Neuronal stem cell (in vitro differentiated cells): ENCODE measurements at places on chromosomes 6 and 20.

DNA sequence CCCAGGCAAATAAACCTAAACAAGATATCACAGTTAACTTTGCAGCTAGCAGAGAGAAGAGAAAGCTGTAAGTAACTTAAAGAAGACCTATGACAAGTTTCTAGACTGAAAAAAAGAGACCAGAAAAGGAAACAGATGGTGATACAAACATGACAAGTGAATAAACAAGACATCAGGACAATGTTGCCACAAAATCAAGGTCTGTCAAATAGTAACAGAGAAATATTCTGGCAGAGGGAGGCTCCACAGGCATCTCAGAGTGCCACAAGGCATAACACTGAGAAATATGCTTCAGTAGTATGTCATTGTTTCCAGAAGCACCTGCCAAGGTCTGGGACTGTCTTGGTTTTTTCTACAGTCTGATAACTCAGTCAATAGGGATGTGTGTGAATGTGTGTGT, 332.2 kb downstream of the KHDRBS2 start:
- H3K4me3 ChIP-seq: no peak overlapping the region
- no peaks in the 10 kb centered on the region for H3K36me3 ChIP-seq
- no peak for DNase-seq

- H3K27me3 ChIP-seq: no peaks in the 10 kb centered on the region
- DNase-seq: no peak
- no peak overlapping the region for H3K27ac ChIP-seq
- no peak overlapping the region for H3K4me3 ChIP-seq
These were observed 32.8 kb downstream of the TNXB start for GRCh38 chr6:32076321-32076809.

DNA sequence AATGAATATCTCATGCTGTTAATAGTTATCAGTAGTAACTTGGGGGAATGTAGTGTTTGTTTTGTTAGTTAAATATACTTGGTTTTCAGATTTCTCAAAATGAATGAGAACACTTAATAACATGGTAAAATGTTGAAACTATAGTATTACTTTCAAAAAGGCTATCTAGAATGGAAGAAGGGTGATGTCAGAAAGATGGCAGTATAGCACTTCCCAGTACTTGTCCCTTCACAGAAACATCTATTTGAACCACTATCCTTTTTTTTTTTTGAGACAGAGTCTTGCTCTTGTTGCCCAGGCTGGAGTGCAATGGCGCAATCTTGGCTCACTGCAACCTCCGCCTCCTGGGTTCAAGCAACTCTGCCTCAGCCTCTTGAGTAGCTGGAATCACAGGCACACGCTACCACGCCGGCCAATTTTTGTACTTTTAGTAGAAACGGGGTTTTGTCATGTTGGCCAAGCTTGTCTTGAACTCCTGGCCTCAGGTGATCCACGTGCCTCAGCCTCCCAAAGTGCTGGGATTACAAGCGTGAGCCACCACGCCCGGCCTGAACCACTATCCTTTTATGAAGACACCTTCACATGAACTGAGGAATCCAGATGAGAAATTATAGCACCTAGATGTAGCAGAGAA, 4.7 kb upstream of the ECHDC1 start:
- H3K4me3 ChIP-seq: no peak overlapping the region
- no peak for DNase-seq
- H3K27ac ChIP-seq: no peak overlapping the region
- H3K4me1 ChIP-seq: peaks cover 3% of the 10 kb centered on the region

- no peaks in the 10 kb centered on the region for H3K4me1 ChIP-seq
- no peak for DNase-seq
- H3K36me3 ChIP-seq: peaks cover 7% of the 10 kb centered on the region
- no peak overlapping the region for H3K27ac ChIP-seq
- no peaks in the 10 kb centered on the region for H3K27me3 ChIP-seq
These were observed 111.8 kb downstream of the UBE3D start for GRCh38 chr6:82953871-82954270.

DNA sequence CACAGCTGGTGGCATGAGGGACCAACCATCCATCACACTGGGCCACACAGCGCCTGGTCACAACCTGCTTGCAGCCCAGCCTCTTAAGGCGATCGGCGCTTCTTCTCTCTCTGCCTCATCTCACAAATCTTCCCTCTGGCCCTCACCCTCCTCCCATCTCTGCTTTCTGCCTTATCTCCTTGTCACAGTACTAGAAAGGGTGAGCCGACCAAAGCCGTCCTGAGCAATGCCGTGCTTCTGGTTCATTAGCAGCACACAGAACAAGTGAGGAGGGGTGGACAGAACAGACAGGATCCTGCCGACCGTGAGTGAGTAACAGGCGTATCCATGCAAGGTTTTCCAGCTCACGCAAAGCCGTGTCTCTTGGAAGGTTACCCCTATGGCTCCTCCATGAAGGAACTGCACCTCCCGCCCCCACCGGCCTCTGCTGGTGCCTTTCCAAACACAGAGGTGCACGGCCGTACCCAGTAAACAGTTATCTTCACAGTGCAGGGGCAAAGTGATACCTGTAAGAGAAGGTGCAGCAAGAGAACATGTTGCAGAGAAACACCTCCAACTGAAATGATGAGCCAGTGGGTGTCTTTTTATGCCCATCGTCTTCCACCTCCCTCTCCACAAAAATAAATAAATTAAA, 331.7 kb downstream of the FARS2 start:
- H3K27me3 ChIP-seq: no peaks in the 10 kb centered on the region
- no peaks in the 10 kb centered on the region for H3K36me3 ChIP-seq
- H3K27ac ChIP-seq: no peak overlapping the region
- no peak for DNase-seq
- no peak overlapping the region for H3K4me3 ChIP-seq

GRCh38 chr6:34696189-34696738, 303 bp downstream of the ILRUN start:
- no peak for DNase-seq
- H3K4me1 ChIP-seq: peaks cover 9% of the 10 kb centered on the region
- peak overlapping the region; percentile 56 for H3K27ac ChIP-seq
- peaks cover 5% of the 10 kb centered on the region for H3K36me3 ChIP-seq
- peak overlapping the region; percentile 94 for H3K4me3 ChIP-seq

- no peak overlapping the region for H3K27ac ChIP-seq
- H3K36me3 ChIP-seq: no peaks in the 10 kb centered on the region
- peaks cover 13% of the 10 kb centered on the region for H3K4me1 ChIP-seq
These were observed 63.5 kb upstream of the NEDD9 start for GRCh38 chr6:11295969-11296368.

DNA sequence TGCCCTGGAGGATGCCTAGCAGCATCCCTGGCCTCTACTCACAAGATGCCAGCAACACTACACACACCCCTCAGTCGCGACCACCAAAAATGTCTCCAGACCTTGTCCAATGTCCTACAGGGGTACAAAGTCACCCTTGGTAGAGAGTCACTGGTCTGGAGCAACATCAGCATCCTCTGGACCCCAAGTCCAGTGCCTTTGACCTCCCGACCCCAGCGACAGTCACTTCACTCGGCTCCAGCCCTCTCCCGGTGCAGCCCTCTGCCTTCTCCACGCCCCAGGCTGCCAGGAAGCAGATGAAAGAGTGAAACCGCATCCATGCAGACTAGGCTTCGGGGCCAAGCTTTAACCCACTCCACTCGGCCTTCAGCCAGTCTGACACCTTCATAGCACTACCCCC, 92.0 kb upstream of the SRSF6 start:
- H3K4me3 ChIP-seq: no peak overlapping the region
- no peaks in the 10 kb centered on the region for H3K36me3 ChIP-seq
- no peak for DNase-seq
- no peak overlapping the region for H3K27ac ChIP-seq
- peaks cover 9% of the 10 kb centered on the region for H3K4me1 ChIP-seq

- no peaks in the 10 kb centered on the region for H3K36me3 ChIP-seq
- peaks cover 23% of the 10 kb centered on the region for H3K4me1 ChIP-seq
- peak overlapping the region; percentile 21 for H3K27ac ChIP-seq
These were observed 153.0 kb downstream of the BCAS1 start for GRCh38 chr20:53917145-53918019.

DNA sequence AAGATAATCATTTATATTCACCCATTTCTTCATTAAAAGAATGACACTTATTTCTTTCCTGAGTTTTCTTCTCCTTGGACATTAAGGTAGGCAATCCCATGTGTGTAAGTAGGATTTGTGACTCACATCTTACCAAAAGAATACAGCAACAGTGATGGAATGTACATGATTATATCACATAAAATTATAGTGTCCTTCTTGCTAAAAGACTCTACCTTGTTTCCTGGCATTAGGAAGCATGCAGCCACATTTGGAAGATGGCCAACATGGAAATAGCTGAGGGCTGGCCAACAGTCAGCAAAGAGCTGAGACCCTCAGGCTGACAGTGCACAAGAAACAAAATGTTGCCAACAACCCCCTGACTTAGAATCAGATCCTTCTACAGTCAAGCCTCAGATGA, 327.9 kb upstream of the MARCKS start:
- H3K4me1 ChIP-seq: peaks cover 4% of the 10 kb centered on the region
- H3K4me3 ChIP-seq: no peak overlapping the region
- DNase-seq: no peak
- no peak overlapping the region for H3K27ac ChIP-seq
- no peaks in the 10 kb centered on the region for H3K36me3 ChIP-seq

DNA sequence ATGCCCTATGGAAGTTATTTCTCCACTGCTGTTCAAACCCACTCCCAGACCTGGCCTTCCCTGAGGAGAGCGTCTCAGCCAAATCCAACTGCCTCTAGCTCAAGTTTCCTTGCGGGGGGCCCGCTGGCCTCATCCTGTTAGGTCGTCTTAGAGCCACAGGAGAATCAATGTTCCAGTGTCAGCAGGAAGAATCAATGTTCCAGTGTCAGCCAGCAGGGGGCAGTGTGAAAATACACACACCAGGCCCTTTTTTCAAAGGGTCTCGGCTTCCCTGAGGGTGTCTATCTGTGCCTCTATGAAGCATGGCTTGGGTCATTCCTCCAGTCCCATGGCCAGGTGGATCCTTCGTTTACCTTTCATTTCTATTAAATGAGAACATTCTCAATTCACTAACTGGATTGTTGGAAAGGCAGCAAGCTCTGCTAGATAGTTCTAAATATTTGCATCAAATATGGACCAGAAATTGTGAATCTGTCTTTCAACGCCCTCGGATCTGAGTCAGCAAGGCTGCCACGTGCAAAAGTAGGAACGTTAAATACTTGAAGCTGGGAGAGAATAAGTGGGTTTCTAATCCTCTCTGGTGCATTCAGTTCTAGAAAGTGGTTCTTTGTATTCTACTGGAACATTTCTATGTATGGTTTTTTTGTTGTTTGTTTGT, 19.2 kb downstream of the PRND start:
- H3K4me1 ChIP-seq: no peaks in the 10 kb centered on the region
- DNase-seq: peak; percentile 64
- no peaks in the 10 kb centered on the region for H3K36me3 ChIP-seq
- no peak overlapping the region for H3K27ac ChIP-seq
- no peak overlapping the region for H3K4me3 ChIP-seq

DNA sequence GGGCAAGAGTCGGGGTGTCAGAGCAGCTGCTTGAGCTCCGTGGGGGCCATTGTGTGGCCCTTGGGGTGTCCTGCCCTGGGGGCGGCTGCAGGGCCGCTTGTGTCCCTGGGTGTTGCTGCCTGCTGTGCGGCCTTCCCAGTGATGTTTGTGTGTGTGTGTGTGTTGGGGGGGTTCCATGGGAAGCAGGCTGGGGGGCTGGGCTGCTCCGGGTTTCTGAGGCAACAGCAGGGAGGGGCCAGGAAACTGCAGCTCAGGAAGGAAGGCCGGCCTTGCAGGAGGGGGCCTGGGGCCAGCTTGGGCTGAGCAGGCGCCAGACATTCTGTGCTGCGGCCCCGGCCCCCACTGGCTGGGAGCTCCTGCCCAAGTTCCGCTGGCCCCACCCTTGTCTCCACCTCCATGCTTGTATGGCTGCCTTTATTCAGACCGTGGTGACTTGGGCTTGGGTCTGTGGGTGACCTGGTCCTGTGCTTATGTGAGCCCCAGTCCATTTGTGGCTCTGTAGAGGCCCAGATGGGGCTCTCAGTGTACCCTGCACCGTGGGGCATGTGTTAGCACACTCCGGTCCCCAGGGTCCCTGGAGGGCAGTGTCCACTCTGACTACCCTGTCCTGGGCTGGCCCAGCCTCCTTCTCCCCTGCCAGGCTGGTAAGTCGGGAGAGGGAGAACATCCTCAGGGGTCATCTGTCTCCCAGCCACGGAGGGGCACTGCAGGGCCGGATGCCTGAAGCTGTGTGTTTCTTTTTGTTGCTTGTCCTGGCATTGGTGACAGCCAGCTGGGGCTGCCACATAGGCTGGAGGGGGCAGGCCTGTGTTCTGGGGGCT, 4.6 kb upstream of the SOX18 start:
- H3K4me3 ChIP-seq: no peak overlapping the region
- H3K27me3 ChIP-seq: peaks cover 50% of the 10 kb centered on the region
- no peak for DNase-seq
- peaks cover 22% of the 10 kb centered on the region for H3K4me1 ChIP-seq
- H3K27ac ChIP-seq: no peak overlapping the region

- no peaks in the 10 kb centered on the region for H3K36me3 ChIP-seq
- no peak overlapping the region for H3K27ac ChIP-seq
- peaks cover 1% of the 10 kb centered on the region for H3K4me1 ChIP-seq
These were observed 51.6 kb upstream of the SNAP25 start for GRCh38 chr20:10167040-10167439.

- H3K27me3 ChIP-seq: no peaks in the 10 kb centered on the region
- peaks cover 26% of the 10 kb centered on the region for H3K36me3 ChIP-seq
- peaks cover 2% of the 10 kb centered on the region for H3K4me1 ChIP-seq
- H3K4me3 ChIP-seq: peak within 1 kb of the TSS; percentile 90
These were observed at the start of gene CMTR1 for GRCh38 chr6:37432916-37433656. Gene CMTR1 (plus strand): TSS chr6:37433221. CDS start chr6:37435630, 2,409 bp downstream.

- H3K27me3 ChIP-seq: no peaks in the 10 kb centered on the region
- no peak overlapping the region for H3K4me3 ChIP-seq
- H3K36me3 ChIP-seq: no peaks in the 10 kb centered on the region
These were observed 33.4 kb upstream of the SRPK1 start for GRCh38 chr6:35954333-35954732.

- H3K4me1 ChIP-seq: no peaks in the 10 kb centered on the region
- no peak for DNase-seq
- no peak overlapping the region for H3K4me3 ChIP-seq
- no peaks in the 10 kb centered on the region for H3K36me3 ChIP-seq
These were observed 310.7 kb upstream of the PREP start for GRCh38 chr6:105713474-105714118.

DNA sequence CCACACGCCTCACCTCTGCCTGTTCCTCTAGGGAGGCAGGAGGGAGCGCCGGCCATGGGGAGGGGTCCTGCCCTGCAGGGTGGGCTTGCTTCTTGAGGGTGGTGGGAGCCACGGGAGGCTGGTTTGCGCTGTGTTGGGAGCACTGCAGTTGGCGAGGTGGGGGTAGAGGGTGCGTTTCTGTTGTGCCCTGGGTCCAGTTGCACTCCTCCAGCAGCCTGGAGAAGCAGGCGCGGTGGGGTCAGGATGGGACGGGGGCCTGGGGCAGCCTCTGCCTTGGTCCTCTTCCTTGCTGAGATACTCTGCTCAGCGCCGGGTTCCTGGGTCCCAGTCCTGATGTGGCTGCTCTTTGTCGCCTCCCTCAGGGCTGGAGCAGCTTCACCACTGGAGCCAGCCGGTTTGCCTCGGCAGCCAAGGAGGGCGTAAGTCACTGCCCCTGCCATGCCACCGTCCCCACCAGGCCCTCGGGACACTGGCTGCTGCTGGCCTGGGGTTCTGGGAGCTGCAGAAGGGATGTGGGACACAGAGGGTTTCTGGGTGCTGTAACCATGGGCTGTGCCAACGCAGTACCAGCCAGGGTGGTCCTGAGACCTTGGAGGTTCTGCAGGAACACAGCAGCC, 8.4 kb downstream of the ARFGAP1 start:
- H3K36me3 ChIP-seq: peaks cover 98% of the 10 kb centered on the region
- DNase-seq: no peak
- H3K4me1 ChIP-seq: no peaks in the 10 kb centered on the region
- no peak overlapping the region for H3K27ac ChIP-seq
